Fibroblast of gingiva (primary cell): ENCODE measurements at places on chromosomes 7 and 10.

- no peak for DNase-seq
Observed at GRCh38 chr10:67225226-67225625, 299.4 kb downstream of the LRRTM3 start.

DNA sequence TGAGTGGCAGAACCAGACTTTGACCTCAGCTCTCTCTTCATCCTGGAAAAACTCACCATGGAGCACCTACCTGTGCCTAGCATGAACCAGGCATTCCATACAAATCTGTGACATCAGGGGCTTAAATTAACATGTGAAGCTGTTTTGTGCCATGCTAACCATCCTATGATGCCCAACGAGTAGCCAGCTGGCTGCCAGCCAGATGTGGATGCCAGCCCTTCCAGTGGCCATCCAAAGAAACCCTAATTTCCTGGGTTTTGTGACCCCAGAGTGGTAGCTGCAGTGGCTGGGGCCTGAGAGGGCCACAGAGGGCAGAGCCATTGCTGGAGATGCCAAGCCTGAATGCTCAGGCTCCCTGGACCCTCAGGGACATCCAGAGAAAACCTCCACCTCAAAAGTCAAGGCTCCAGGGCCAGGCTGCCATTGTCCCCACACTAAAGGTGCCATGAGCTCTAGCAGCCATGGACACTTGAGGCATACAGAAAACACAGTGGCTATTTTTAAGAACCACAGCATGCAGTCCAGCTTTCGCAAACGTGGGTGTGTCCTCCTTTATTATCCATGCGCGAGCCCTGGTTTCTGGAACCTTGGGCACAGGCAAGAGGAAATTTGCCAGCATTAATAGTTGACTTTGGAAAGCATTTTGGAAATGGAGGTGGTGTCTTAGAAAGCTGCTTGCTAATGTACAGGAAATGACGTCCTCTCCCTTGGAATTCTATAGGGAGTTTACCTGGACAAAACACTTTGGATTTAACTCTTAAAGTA is 6.0 kb downstream of the CPXM2 start:
- DNase-seq: peak; percentile 16

DNA sequence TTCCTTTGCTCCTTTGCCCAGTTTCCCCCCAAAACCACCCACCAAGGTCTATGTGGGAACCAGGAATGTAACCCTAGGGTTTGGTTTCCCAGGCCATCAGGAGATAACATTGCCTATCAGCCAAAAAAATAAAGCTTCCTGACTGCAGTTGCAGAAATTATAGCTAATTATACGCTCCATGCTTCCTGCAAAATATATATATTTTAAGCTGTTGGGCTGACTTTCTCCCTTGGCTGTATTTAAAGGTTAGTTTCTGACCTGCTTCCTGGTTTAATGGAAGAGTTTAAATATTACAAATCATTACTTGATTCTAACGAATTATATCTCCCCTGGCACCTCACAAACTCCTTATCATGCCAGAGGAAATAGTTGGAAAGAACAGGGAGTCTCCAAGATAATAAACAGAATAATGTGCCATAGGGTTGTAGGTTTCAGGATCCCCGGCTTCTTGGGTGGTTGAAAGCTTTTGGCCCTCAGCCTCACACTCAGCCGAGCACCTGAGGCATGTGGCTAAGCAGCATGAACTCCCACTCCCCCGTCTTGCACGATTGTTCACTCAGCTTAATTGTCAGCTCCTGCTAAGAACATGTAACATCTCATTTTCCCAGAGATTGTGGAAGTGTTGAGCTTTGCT is 79.9 kb downstream of the FZD1 start:
- DNase-seq: no peak

DNA sequence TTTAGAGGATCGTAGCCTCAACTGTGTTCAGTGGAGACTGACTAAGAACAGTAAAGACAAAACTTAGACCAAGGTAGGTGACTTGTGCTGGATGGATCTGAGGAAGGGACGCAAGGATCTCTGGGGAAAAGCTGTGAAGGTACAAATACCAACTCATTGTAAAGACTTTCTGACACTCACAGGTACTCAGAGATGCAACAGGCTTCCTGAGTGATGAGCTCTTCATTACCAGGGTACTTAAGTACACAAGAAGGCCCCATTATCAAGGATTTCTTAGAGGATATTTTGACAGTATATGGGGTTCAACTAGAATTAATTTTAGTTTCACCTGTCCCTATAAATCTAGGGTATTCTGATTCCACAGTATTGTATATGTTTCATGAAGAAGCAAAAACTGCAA is 440.7 kb downstream of the PLXDC2 start:
- no peak for DNase-seq
